MM.1S (cell line): ENCODE measurements at places on chromosomes 7 and 10.

DNA sequence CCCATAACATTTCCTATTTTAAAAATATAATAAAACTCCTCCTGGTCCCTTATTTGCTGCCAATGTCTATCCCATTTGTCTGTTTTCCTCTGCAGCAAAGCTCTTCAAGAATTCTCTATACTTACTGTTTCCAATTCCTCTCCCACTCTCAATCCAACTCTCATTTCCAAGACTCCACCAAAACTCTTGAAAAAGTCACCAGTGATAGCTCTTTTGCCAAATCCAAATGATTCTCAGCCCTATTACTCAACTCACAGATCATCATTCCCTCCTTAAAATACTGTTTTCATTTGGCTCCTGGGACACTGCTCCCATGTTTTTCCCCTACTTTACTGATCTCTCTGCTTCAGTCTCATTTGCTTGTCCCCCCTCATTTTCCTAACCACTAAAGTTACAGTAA lies 139.4 kb downstream of the HIBADH start:
- DNase-seq: no peak

- no peak for DNase-seq
Observed at GRCh38 chr7:7324698-7325097, 142.4 kb downstream of the C1GALT1 start.

DNA sequence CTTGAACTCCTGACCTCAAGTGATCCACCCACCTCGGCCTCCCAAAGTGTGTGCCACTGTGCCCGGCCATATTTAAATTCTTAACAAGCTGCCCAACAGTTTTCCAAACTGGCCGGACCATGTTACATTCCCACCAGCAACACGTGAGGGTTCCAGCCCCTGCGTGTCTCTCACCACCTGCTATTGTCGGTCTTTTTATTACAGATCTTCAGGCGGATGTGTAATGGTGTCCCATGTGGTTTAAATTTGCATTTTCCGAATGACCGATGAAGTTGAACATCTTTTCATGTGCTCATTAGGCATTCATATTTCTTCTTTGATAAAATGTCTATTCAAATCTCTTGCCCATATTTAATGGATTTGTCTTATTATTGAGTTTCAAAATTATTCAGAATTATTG lies 11.5 kb downstream of the ELFN1 start:
- no peak for DNase-seq

DNA sequence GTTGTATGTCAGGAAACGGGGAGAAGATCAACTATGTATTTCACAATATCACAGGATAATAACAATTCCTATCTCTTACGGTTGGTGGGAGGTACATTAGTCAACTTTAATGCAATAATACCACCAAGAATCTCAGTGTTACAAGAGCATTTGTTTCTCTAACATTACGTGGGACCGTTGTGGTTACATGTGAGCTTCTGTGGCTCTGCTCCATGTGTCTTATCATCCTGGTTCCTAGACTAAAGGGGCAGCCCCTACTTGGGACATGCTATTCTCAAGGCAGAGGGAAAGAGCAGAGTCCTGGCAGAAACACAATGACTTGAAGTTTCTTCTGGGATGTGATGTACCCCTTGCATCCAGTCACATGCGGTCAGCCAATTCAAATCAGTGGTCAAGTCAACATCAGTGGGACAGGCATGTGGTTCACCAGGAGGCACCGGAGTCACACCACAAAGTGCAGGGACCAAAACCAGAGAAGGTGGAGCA lies 2.5 kb upstream of the ZNF22 start:
- no peak for DNase-seq

DNA sequence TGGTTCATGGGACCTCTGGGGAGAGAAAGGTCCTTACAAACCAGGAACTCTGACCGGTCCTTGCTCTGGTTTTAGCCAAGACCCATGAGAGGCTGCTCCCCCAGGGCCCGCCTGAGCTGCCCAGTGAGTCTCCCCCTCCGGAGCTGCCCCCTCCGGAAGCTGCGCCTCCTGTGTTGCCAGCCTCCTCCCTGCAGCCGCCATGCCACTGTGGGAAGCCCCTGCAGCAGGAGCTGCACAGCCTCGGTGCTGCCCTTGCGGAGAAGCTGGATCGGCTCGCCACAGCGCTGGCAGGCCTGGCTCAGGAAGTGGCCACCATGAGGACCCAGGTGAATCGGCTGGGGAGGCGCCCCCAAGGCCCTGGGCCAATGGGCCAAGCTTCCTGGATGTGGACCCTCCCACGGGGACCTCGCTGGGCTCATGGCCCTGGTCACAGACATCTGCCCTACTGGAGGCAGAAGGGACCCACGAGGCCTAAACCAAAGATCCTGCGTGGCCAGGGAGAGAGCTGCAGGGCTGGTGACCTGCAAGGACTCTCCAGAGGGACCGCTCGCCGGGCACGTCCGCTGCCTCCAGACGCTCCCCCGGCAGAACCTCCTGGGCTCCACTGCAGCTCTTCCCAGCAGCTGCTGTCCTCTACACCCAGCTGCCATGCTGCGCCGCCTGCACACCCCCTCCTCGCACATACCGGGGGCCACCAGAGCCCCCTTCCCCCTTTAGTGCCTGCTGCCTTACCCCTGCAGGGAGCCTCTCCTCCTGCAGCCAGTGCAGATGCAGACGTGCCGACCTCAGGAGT lies 40.1 kb downstream of the ZNF467 start:
- no peak for DNase-seq

DNA sequence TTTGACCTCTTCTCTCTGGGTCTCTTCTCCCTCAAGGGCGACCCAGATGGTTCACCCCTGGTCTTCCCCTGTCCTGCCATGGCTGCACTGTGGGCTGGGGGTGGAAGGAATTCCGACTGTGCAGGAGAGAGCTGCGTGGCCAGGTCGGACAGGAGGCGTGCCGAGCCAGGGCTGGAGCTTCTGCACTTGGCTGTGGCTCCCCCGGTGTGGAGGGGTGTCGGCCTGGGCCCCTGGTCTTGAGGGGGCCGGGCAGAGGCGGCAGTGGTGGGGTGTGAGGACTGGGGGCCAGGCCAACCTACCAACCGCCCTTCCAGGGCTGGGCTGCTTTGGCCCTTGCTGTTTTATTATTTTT lies 74.9 kb upstream of the SHH start:
- no peak for DNase-seq

- DNase-seq: no peak
Observed at GRCh38 chr10:113056030-113056429, 106.0 kb downstream of the TCF7L2 start.

DNA sequence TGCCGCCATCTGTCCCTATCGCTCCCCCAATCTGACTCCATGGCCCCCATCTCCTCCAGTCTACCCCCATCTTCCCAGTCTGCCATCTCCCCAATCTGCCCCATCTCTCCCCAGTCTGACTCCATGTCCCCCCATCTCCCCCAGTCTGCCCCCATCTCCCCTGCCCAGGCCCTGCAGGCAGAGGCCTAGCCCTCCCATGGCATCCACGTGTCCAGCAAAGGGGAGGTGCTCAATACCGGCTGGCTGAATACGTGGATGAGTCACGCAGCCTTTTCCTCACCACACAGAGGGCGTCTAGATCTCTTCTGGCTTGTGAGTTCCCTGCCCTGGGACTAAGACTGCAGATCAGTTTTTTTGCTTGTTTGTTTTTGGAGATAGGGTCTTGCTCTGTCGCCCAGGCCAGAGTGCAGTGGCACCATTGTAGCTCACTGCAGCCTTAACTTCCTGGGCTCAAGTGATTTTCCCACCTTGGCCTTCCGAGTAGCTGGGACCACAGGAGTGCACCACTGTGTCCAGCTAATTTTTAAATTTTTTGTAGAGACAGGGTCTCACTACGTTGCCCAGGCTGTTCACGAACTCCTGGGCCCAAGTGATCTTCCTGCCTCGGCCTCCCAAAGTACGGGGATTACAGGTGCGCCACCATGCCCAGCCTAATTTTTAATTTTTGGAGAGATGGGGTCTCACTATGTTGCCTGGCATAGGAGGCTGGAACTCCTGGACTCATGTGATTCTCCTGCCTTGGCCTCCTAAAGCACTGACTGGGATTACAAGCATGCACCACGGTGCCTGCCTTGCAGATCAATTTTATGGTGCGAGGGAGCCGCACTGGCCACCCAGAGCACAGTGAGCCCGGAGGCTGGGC lies 15.3 kb upstream of the GPR146 start:
- DNase-seq: peak; percentile 68

DNA sequence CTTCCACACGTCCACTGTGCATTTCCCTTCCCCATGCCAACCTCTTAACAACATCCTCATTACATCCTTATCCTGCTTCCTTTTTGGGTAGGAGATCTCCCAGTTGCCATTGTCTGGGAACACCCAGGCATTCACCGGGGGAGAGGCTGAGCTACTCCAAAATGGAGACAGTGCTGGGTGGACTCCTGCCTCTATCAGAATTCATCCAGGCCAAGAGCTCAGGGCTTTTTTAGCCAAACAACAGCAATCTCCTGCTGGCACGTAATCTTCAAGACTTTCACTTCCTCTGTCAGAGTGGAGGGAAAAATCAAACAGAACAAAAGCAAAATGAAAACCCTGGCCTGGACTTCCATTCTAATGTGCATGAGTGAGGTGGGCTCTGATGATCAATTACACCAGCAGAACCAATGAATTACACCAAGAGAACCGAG lies 245.0 kb downstream of the PRPF18 start:
- peak; percentile 21 for DNase-seq

DNA sequence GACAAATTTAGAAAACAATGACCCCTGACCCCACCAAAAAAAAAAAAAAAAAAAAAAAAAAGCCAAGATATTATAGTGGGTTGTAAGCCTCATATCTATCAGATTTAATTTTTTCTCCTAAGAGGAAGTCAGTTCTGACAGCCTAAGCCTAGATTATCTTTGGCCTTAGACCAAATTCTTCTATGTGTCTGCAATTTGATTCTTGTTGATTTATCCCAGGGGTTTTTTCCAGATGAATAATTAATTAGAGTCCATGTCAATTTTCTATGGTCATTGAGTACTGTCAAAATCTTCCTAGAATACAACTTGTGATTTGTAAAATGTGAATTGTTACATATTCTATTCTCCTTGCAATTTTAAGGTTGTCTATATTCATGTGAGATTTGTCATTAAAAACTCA lies 151.6 kb upstream of the CACNA2D1 start:
- no peak for DNase-seq

DNA sequence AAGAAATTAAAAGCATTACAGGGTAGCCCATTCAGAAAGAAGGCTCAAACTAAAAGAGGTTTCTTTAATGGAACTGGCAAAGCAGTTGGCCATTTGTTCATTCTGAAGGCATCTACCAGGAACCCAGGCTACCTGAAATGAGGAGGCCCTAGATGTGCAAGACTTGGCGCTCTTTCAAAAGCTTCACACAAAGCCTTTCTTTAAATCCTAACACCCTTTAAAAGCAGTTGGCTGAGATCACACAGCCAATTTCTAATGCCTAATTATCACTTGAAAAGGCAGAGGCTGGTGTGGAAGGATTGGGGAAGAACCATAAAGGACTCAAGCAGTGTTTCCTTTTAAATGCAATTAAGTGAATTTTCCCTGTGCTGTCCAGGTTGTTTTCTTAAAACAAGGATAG lies 23.2 kb downstream of the PPP1R17 start:
- no peak for DNase-seq

DNA sequence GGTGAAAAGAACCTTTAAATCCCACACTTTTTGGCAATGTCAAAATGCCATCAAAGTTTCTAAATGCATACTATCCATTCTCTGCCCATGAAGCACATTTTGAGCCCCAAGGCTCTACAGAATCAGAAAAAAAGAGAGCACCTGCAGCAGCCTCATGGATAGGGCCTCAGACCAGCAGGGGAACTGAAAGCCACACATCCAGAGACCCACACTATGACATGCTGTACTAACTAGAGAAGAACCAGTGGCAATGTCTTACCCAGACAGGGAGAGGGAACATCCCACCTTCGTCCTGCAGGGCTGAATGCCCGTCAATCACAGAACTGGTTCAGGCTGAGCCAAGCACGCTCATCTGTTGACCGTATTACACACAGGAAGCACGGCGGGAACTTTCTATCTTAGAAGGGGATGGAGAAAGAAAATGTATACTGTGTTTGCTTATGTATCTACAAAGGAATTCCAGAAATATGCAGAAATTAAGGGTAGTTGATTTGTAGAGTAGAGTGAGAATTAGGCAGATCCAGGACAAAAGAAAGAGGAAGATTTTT lies 237.2 kb downstream of the GLI3 start:
- no peak for DNase-seq

GRCh38 chr10:69579464-69580060 lies 6.3 kb upstream of the NEUROG3 start:
- no peak for DNase-seq

- no peak for DNase-seq
Observed at GRCh38 chr7:25002786-25003185, 22.8 kb upstream of the OSBPL3 start.

- DNase-seq: no peak
Observed at GRCh38 chr7:123209786-123210185, 10.0 kb upstream of the SLC13A1 start.

GRCh38 chr10:103712898-103713498 lies 142.4 kb downstream of the SH3PXD2A start:
- peak; percentile 74 for DNase-seq

DNA sequence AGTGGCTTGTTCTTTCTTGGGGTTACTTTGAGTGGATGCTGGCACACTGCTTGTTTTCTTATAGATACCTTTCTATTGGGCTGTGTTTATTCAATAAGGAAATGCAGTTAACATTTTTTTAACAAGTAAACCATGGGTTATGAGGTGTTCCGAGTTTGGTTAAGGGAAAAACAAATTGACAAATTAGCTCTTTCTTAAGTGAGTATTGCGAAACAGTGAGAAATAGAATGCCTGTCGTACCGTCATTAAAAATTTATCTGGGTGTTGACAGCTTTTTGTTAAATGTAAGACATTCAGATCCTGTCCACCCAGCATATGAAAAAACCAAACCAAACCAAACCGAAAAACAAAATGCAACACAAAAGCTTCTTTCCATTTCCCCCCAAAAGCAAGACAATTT lies 6.2 kb downstream of the CUX1 start:
- DNase-seq: no peak

GRCh38 chr7:30472081-30472783 lies 6.4 kb downstream of the NOD1 start:
- no peak for DNase-seq

DNA sequence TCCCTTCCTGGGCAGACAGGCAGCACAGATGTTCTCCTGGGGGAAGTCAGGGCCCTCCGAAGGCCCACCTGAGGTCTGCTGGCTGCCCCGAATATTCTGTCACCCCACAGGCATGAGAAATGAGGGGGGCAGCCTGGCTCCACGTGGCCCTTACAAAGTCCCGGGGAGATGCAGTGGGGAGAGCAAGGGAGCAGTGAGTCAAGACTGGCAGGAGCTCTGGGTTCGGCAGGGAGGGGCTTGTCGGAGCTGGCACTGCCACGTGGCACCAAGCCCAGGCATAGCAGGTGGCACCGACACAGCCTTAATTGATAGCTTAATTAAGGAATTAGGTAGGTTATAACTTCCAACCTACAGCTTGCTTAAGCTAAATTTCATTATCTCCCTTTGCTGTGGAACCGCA lies 163.9 kb downstream of the USP6NL start:
- no peak for DNase-seq

GRCh38 chr10:22444219-22444788 lies 99.0 kb downstream of the SPAG6 start:
- no peak for DNase-seq
